ENCODE measurements at places on chromosomes 5 and 9.

DNA sequence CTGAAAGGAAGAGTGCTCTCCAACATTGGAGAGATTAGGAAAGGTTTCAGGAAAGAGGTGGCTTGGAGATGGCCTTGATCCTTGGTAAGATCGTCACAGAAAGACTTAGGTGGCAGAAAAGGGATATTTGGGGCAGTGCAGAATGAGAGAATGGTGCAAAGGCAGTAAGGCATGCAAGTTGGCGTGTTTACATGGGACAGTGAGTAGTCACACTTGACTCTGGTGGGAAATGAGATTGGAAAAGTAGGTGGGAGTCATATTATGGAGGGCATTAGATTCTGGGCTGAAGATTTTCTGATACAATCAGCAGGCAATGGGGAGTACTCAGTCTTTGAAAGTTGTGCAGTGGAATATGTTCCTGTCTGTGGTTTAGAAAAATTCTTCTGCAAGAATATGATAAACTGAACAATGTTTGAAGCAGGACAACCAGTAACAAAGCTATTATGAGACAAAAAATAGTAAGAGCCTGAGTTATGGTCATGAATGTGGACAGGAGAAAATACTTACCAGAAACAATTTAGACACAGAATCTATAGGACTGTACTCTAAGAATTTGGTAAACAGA, 76.2 kb upstream of the ANKRD55 start:
- no peak for DNase-seq

DNA sequence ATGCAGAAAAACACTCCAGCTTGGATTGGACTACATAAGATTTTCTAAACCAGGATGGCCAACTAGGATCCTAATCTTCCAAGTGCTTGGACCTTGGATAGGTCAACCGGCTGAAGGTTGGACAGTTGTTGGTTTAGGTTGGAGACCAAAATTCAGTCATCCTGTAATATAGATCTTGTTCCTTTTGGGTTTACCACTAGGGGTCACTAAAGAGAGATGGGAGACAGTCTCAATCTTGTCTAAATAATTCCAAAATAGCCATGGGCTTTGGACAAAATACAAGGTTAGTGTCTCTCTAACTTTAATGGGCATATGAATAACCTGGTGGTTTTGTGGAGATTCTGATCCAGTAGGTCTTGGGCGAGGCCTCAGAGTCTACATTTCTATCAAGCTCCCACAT, 148.7 kb upstream of the ERCC6L2 start:
- peak; percentile 82 for DNase-seq

GRCh38 chr5:94362857-94363256, 255.5 kb downstream of the KIAA0825 start:
- DNase-seq = peak; percentile 86

DNA sequence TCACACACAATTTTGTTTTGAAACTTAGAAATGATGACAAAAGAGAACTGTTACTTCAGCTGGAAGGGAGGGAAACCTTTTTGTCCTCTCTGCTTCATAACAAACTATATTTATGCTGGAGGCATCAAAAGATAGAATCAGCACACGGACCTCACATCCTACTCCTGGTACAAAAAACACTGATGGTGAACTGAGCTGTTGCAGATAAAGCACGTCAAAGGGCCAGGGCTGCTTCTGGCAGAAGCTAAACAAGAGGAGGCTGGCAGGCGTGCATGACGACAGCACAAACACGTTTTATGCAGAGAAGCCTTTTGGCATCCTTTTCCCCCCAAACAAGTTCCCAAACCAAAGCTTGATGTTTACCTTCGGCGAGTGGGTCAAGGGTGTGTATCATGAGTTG, 169.6 kb downstream of the SLC24A2 start:
- peak; percentile 7 for DNase-seq

DNA sequence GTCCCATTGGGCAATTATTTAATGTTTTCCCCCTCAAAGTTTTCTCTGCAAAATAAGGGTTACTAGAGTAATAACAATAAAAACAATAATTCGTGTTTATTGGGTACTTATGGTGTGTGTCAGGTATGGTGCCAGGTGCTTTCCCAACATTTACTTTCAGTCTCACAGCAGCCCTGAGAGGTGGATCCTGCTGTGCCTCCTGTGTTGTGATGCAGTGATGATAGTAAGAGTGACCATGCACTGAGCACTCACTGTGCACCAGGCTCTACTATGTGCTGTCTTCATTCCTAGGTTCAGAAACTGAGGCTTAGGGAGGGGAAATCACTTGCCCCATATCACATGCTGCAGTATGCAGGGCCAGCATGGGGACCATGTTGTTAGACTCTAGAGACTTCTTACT, 15.5 kb downstream of the OTULINL start:
- no peak for DNase-seq

- peak; percentile 76 for DNase-seq
Observed at GRCh38 chr5:148107608-148108007, 43.8 kb downstream of the SPINK5 start.

GRCh38 chr9:98276907-98277469, 21.5 kb upstream of the TBC1D2 start:
- DNase-seq = no peak

- DNase-seq = no peak
Observed at GRCh38 chr5:10172247-10172646, 77.4 kb downstream of the ATPSCKMT start.

- peak; percentile 16 for DNase-seq
Observed at GRCh38 chr5:172594867-172595466, 46.1 kb upstream of the NEURL1B start.

GRCh38 chr9:20376731-20377375, 245.4 kb downstream of the MLLT3 start:
- no peak for DNase-seq

DNA sequence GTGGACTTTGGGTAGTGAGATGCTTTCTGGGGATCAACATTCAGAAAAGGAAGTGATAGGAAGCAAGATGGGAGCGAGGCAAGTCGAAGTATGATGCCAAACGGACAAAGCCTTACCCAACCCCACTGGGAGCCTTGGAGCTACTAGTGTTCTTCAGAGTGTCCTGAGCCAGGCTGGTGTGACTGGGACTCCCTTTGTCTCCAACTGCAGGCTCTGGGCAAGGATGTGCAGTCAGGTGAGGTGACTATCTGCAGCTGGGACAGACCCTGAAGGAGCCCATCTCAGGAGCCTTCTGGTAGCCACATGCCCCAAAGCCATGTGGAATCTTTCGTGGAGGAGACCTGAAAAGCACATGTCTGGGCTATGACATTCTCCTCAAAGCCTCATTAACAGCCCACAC, 360.6 kb downstream of the MTRR start:
- no peak for DNase-seq

- DNase-seq = no peak
Observed at GRCh38 chr5:150758203-150758530, 650 bp downstream of the DCTN4 start.

- DNase-seq = no peak
Observed at GRCh38 chr9:135531096-135531495, 9.9 kb downstream of the LCN1 start.

- no peak for DNase-seq
Observed at GRCh38 chr5:32754284-32754683, 43.2 kb downstream of the NPR3 start.

- peak; percentile 73 for DNase-seq
Observed at GRCh38 chr9:6907772-6908381, 150.1 kb downstream of the KDM4C start.

DNA sequence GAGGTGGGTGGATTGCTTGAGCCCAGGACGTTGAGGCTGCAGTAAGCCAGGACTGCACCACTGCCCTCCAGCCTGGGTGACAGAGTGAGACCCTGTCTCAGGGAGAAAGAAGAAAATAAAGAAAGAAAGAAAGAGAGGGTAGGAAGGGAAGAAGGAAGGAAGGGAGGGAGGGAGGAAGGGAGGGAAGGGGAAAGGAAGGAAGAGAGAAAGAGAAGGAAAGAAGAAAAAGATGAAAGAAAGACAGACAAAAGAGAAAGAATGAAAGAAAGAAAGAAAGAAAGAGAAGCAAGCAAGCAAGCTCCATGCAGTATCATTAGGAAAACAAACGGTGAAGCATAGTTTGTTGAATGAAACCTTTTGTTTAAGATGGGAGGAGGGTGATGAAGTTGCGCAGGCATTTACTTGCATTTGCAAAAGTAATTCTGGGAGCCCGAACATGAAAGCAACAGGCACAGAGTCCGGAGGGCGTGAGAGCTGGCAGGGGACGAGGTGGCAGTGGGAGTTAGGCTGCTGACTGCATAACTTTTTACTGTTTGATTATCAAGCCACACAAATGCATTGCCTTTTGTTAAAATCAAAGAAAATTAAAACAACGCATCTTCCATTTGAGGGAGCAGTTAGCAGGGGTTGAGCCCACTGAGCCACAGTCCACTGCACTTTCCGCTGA, 26.0 kb upstream of the CEP72 start:
- DNase-seq = no peak

GRCh38 chr5:126492939-126493338, 69.7 kb downstream of the GRAMD2B start:
- DNase-seq = peak; percentile 73

DNA sequence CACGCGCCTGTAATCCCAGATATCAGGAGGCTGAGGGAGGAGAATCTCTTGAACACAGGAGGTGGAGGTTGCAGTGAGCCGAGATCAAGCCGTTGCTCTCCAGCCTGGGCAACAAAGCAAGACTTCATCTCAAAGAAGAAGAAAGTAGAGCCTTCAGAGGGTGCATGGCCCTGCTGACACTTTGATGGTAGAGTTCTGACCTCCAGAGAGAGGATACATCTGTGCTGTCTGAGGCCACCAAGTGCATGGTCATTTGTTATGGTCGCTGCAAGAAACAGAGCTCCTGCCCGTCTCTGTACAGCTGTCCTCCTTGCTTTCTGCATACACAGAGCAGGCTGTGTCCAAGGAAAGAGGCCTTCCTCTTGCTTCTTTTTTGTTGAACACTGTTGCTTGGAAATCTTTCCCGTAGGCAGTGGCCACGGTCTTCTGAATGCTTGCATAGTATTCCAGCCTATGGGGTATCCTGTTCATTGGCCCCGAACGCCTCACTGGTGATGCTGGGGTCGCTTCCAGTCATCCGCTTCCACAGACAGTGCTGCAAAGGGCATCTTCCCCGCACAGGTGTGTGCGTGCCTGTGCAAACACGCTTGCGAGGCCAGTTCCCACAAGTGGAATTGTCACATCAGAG, 36.8 kb upstream of the UNC5A start:
- DNase-seq = no peak

DNA sequence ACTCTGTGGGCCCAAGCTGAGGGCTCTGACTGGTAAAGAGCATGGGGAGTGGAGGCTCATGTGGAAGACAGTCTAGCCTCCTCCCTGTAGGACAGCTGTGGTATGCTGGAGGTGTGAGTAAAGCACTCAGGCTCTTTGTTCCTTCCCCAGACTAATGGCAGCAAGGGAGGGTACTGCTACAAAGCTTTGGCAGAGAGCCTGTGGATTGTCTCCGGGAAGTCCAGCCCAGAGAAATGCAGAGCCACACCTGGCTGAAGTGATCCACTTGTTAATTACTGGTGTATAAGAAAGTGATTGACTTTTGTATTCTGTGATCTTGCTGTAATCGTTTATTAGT, 161.7 kb downstream of the OXCT1 start:
- peak; percentile 60 for DNase-seq

DNA sequence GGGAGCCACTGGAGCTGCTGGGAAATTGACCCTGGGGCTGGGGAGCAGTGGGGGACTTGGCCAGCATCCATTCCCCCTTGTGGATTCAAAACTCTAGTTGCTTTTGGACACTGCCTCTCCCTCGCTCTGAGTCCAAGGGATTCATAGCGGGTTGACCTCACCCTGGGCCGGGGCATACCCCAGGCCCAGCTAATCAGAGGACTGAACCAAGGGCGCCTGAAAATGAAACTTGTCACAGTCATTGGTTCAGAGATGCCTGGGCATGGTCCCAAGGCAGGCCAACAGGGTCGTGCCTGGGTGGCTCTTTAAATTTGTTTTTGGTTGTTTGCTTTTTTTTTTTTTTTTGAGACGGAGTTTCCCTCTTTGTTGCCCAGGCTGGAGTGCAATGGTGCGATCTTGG, 22.6 kb downstream of the STK10 start:
- no peak for DNase-seq

- no peak for DNase-seq
Observed at GRCh38 chr9:9223175-9223574, 1389.6 kb downstream of the PTPRD start.

DNA sequence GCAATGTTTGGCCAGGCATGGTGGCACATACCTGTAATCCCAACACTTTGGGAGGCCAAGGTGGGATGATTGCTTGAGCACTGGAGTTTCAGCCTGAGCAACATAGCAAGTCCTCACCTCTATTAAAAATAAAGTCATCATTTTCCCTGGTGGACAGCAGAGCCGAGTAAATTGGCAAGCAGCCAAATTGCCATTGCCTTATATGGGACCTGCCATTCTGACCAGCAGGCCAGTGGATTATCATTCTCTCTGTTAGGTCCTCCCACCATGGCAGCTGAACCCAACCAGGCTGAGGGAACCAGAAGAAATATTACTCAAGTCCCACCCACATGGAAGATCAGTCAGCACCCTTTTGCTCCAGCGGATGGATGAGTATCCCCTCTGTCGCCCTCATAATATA, 1829.9 kb downstream of the EFNA5 start:
- peak; percentile 64 for DNase-seq

DNA sequence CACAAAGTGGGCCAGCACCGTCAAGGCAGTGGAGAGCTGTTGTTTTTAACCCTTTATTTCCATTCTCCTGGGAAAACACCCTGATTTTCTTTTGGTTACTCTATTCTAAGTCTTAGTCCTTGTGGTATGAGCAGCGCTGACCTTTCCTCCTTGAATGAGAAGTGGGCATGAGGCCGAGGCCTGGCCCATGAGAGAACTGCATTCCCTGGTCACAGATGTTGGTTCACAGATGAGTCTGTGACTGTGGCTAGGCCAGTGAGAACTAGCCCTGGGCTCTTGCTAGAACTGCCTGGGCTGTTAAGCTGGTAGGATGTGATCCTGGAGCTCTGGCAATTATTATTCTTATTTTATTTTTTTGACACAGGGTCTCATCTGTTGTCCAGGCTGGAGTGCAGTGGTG, 71.7 kb upstream of the KLF9 start:
- no peak for DNase-seq

DNA sequence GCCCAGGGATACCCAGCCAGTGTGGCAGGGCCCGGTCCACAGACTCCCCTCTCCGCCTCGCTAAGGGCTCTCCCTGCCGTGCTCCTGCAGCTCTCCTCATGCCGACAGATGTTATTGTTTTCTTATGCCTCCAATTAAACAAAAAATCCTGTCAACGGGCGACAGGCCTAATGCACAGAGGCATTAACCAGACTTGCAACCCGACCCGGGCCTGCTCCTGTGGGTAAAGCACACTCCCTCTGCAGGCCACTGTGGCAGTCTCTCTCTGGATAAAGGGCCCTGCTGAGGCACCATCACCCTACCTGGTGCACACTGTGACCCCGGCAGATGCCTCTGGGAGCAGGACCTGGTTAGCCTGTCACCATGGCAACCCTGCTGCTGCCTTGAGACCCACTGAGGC, 27.5 kb upstream of the HAND1 start:
- peak; percentile 97 for DNase-seq
